NCI-H2081 (cell line): ENCODE measurements at places on chromosomes 16 and 17.

DNA sequence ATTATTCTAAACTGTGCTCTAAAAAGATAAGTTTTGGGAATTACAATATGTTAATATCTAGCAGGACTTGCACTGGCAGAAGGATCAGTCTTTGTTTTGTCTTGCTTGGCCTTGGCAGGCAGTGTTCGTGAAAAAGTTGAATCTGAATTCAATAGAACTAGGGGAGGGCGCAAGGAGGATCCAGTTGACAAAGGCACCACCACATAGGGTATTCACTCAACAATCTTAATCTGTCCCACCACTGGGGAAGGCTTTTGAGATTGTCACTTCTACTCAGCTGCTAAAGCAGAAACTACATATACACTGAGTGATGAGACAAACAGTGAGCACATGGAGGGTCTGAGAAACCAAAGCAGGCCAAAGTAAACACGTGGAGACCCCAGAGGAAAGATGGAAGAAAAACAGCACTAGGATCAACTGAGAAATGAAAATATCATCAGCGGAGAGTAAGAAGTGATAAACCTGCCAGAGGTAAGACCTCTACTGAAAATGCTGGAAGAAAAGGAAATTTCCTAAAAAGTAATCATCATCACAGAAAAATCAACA is 2.4 kb downstream of the AMFR start:
- DNase-seq, result no peak

DNA sequence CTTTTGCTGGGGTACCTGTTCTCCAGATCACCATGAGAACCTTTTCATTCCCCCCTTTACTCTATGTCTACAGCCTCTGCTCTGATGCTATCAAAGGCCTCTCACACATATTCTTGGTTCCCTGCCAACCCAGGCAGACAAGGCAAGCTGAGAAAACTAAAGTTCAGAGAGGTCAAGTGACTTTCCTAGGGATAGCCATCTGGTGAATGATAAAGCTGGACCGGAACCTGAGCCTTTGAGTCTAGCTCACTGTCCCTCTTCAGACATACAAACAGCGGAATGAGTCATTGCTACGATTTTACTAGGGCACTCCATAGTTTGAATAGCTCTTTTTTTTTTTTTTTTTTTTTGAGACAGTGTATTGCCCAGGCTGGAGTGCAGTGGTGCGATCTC is 73.3 kb downstream of the XYLT1 start:
- DNase-seq, result no peak

DNA sequence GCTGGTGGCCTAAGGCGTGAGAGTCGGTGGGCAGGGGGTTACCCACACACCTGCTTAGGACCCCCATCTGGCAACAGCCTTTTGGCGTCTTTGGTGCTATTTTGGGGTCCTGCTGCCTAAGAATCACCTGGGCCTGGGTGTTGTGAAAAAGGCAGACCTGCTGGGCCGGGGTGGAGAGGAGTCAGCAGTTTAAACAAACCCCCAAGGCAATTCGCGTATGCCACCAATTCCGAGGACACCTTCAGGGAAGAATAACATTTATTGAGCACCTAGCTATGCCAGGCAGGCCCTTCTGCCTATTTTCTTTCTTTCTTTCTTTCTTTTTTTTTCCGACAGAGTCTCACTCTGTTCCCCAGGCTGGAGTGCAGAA is 53.9 kb upstream of the TOB1 start:
- DNase-seq, result peak; percentile 82

- no peak for DNase-seq
Measured at GRCh38 chr16:88714420-88715302, 8.4 kb downstream of the CTU2 start.

GRCh38 chr16:4092547-4093265 is 23.5 kb downstream of the ADCY9 start:
- DNase-seq, result no peak

GRCh38 chr16:30005341-30006094 is 5.3 kb downstream of the DOC2A start:
- peak; percentile 6 for DNase-seq

DNA sequence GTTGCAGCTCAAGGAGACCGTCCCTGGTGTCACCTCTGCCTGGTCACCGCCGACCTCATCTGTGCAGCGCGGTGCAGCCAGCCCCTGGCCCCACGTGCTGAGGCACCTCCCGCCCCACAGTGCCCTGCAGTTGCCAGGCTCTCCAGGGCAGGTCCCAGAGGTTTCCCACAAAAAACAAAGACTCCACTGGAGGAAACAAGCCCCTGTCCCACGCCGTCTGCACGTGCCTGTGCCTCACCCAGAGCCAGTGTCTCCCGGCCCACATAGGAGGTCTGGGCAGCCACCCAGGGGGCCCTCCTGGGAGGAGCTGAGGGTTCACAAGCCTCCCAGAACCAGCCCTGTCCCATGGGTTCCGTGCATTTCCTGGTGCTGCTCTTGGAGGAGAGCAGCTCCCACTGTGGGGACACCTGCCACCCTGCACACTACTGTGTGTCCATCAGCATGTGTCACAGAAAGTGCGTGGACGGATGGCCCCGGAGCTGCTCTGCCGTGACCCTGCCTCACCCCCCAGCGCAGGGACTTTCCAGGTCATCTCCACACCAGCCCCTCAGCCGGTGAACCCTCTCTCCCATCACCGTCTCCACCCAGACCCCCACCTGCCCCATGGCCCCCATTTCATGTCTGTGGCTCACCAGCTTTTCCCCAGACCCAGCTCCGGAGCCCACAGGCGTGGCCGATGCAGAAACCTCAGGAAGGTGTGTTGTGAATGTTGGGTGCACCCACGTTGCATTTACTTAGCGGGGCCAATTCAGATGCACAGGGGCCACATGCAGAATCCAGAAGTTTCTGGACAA is 17.0 kb upstream of the CDH15 start:
- no peak for DNase-seq

DNA sequence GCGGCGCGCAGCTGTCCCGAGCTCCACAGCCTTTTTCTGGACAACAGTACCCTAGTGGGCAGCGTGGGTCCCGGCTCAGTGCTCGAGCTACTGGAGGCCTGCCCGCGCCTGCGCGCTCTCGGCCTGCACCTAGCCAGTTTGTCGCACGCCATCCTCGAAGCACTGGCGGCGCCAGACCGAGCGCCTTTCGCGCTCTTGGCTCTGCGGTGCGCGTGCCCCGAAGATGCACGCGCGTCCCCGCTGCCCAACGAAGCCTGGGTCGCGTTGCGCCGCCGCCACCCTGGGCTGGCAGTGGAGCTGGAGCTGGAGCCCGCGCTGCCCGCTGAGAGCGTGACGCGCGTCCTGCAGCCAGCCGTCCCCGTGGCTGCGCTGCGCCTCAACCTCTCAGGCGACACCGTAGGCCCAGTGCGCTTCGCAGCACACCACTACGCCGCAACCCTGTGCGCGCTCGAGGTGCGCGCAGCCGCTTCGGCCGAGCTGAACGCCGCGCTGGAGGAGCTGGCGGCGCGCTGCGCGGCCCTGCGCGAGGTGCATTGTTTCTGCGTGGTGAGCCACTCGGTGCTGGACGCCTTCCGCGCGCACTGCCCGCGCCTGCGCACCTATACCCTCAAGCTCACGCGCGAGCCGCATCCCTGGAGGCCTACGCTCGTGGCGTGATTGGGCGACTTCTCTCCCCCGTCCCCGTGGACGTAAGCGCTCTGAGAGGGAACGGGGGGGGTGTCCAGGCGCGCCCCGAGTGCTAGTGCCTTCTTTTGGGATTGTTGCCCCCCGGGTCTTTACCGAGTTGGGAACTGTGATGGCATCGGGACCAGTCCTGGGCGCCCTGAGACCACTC is 1.2 kb upstream of the HSF4 start:
- peak; percentile 72 for DNase-seq

DNA sequence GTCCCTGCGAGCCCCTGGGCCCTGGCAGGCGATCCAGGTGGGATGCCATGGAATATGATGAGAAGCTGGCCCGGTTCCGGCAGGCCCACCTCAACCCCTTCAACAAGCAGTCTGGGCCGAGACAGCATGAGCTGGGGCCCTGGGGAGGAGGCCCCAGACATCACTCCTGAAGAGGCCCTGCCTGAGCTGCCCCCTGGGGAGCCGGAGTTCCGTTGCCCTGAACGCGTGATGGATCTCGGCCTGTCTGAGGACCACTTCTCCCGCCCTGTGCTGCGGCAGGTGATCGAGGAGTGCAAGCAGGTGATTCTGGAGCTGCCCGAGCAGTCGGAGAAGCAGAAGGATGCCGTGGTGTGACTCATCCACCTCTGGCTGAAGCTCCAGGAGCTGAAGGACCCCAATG is 33.1 kb downstream of the CDRT15L2 start:
- no peak for DNase-seq

GRCh38 chr17:64091571-64091970 is 38.4 kb downstream of the ERN1 start:
- DNase-seq, result no peak
